Small intestine (tissue), 16 donors: ENCODE measurements at places on chromosomes 12 and 14.

DNA sequence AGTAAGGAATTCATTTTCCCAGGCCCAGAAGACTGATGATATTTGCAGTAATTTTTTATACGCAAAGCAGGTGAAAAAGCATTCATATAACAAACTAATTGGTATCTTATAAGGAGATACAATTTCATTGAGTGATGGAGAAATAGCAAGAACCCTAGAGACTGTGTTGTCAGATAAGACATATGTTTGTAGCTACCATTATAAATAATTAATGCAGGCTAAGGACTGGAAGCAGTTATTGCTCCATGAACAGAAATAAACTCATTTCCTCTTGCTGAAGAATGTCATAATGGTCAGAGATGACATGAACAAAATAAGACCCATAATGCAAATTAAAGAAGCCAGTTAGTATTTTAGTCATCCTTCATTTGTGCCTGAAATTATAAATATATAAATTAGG is 1.5 kb downstream of the OR6C2 start:
- no peak for DNase-seq

GRCh38 chr12:11496157-11496851 is 100.9 kb upstream of the PRB2 start:
- no peak for DNase-seq

GRCh38 chr14:104770072-104770579 is 17.2 kb downstream of the SIVA1 start:
- DNase-seq = no peak

- DNase-seq = no peak
Observed at GRCh38 chr12:29733060-29733459, 50.7 kb downstream of the TMTC1 start.

DNA sequence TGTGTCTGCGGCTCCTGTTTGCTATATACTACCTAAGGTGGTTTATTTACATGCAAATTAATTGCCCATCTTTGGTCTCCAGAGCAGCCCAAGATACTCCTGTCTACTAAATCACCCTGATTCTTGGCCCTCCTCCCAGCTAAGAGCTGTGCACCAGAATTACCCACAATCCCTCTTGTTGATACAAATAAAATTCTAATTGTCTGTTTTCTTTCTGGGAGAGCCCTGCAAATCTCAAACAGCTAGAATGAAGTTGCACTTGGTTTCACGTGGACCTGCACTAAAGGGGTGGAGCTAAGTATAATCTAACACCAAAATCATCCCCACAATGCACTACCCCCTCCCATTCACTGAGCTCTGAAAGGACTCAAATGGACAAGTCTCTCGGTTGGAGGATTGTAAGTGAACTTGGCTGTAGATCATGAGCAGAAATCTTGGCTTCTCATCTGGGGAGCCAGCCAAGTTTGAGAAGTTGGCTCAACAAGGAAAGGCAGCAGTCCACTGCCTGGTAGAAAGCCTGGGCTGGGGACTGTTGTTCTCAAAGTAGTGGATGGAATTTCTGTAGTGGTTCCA is 6.6 kb downstream of the MAX start:
- no peak for DNase-seq

- DNase-seq = peak; percentile 82
Observed at GRCh38 chr12:13095266-13095995, 8.0 kb downstream of the GSG1 start.

DNA sequence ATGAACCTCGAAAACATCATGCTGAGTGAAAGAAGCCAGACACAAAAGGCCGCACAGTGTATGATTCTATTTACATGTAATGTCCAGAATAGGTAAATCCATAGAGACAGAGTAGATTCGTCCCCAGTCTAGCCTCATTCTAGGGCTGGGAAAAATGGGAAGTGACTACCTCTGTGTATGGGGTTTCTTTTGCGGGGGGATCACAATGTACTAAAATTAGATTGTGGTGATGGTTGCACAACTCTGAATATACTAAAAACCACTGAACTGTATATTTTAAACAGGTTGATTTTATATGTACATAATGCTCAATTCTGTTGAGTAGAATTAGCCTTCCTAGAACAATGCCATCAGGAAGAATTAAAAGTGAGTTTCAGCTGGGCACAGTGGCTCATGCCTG is 6.3 kb upstream of the RILPL2 start:
- no peak for DNase-seq

DNA sequence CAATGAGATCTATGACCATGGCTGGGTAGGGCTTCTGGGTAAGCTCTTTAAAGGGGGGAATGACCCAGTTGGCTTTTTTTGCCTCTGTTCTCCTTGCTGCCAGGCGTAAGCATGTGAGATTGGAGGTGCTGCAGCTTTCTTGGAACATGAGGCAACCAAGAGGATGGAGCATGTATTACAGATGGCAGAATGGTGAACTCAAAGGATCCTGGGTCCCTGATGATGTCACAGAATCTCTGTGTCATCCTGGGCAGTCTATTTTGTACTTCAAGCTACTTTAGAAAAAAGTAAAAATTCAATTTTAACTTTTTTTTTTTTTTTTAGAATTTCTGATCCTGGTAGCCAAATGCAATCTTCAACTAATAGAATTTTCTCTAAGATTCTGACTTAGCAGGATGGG is 8.0 kb downstream of the KRT82 start:
- no peak for DNase-seq

- peak; percentile 61 for DNase-seq
Observed at GRCh38 chr14:91348845-91349465, 68.7 kb downstream of the CCDC88C start.

GRCh38 chr12:105616971-105617540 is 286.6 kb downstream of the C12orf75 start:
- DNase-seq = no peak

- no peak for DNase-seq
Observed at GRCh38 chr14:65791191-65791981, 378.9 kb downstream of the FUT8 start.

GRCh38 chr12:100797246-100797645 is 2.7 kb downstream of the ANO4 start:
- DNase-seq = no peak

DNA sequence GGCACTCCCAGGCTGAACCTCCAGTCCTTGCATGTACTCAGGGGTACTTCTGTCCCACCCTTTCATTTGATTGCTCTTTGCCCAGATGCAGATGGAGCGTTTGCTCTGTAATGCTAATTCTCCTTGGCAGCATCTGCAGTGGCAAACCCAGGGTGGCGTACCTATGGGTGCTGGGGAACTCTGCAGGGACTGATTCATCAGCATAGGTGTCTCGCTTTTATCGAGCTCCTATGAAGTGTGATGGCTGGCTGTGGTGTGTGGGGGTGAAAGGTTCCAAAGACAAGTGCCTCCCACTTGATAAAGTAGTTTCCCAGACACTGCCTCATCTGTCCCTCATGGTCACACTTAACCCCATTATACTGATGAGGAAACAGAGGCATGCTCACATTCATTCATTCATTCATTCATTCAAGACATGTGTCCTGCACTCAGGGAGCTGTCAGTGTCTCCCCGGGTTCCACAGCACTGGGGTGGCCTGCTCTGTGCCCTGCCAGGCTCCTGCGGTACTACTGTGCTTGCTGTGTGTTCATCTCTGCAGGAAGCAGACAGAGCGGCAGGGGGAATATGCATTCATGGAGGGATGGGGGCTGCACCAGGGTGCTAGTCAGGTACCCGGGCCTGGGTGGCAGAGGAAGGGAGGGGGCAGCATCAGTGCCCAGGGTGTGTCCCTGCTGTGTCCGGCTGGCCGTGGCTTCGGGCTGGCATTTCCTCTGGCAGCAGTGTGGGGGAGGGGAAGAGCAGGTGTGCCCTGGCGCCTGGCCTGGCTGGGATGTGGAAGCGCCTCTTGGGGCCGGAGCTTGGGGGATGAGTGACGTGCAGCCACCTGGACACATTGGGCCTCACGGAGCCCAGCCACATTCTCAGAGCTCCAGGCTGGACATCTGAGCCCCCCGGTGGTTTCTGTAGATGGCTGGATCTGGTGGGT is 110.9 kb downstream of the TSPAN9 start:
- DNase-seq = no peak

GRCh38 chr12:58387199-58387598 is 445.8 kb downstream of the ATP23 start:
- no peak for DNase-seq
